ENCODE measurements at places on chromosomes 1 and 21.

- no peak for DNase-seq
Observed at GRCh38 chr1:18954270-18955071, 2.0 kb downstream of the IFFO2 start.

DNA sequence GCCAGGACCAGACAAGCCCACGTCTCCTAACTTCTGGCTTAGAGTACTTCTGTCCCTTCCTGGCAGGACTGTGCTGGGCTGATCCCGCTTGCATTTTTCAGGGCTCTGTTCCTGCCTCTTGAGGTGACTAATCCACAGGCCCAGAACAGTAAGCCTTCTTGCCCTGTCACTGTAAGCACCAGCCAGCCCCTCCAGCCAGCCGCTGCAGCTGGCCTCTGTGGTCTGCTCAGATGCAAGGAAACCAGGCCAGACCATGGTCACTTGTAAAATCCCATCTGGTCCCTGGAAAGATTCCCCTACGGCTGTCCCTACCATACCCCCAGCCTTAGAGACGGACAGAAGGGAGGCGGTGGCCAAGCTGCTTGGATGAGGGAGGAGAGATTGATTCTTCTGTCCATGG is 74.2 kb downstream of the KIRREL1 start:
- DNase-seq = no peak

GRCh38 chr1:899636-900317 is 23.9 kb upstream of the SAMD11 start:
- DNase-seq = no peak

DNA sequence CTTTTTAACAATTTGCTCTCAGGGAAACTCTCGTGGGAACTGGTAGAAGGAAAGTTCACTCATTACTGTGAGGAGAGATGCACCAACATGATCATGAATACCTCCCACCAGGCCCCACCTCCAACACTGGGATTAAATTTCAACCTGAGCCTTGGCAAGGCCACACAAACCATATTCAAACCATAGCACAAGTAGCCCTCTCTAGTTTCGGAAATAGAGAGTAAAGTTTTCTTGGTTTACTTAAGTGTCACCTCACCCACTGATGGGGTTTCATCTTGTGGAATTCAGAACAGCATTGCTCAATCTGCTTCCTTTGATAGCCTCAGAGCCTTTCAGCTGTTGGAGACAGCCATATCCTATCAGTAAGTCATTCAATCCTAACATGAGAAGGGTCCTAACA is 25.5 kb upstream of the CCSAP start:
- DNase-seq = no peak

DNA sequence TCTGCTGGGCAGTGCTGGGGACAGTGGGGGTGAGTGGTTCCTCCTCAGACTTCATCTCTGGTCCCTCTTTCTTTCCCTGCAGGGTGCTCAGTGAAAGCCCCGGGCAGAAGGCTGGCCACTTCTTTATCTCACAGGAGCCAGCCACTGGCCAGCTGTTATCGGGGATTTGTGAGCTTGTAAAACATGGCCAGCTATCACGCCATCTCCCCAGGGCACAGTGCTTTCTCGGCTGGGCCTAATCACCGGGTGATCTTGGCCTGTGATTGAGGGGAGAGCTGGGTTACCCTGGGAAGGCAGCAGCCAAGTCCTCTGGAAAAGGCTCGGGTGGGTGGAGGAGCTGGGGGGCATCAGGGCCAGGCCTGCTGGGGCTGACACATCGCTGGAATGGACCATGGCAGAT is 83.0 kb downstream of the IGSF21 start:
- no peak for DNase-seq

DNA sequence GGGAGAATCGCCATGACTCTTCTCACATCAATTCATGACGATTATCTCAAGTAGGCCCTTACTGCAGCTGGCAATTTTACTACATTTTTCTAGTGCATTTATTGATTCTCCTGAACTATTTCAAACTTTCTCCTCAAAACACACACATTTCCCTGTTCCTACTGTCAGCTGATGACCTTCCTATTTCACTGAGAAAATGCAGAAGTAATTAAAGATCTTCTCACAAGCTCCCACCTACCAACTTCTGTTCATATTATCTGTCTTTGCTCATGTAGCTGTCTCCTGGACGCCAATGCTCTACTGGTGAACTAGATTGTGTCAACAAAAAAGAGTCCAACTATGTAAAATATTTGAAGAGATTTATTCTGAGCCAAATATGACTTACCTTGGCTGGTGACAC is 36.4 kb upstream of the FASLG start:
- DNase-seq = no peak

DNA sequence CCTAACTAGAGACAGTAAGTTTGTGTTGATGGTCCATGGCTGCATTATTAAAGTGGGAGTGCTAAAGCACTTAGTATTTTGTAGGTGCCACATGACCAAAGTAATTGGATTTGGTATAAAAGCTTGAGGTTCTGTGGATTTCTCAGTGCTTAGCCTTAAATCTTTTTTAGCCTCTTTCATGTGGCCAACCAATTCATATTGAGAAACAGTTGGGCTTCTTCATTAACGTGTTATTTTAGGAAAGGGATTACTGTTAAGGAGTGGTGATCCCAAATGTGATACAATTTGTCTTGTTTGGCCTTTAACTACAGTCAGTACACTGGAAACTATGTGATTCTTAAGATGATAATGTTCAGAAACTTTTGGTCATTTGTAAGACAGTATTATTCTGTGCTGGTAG is 25.5 kb downstream of the MAN1A2 start:
- no peak for DNase-seq

DNA sequence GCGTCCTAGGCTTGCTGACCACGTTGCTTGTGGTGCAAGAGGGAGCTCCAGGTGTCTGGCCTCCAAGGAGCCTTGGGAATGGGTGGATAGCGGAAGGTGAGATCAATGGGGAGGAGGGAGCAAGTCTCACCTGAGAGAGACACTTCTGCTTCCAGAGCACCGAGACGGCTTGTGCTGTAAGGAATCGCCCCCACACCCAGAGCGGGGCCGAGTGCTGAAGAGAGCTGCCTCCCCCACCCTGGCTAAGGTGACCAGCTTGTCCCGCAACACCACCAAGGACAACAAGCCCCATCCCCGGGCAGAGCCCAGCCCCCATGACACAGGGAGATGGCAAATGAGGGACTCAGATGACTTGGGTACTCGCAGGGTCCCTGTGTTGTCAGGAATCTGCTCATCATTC is 485.6 kb downstream of the NPHP4 start:
- DNase-seq = no peak

GRCh38 chr21:39666681-39667315 is 54.1 kb downstream of the B3GALT5 start:
- no peak for DNase-seq

- no peak for DNase-seq
Observed at GRCh38 chr21:45215213-45215612, 72.5 kb downstream of the POFUT2 start.

GRCh38 chr1:102961549-102961948 is 146.8 kb downstream of the COL11A1 start:
- DNase-seq = no peak

DNA sequence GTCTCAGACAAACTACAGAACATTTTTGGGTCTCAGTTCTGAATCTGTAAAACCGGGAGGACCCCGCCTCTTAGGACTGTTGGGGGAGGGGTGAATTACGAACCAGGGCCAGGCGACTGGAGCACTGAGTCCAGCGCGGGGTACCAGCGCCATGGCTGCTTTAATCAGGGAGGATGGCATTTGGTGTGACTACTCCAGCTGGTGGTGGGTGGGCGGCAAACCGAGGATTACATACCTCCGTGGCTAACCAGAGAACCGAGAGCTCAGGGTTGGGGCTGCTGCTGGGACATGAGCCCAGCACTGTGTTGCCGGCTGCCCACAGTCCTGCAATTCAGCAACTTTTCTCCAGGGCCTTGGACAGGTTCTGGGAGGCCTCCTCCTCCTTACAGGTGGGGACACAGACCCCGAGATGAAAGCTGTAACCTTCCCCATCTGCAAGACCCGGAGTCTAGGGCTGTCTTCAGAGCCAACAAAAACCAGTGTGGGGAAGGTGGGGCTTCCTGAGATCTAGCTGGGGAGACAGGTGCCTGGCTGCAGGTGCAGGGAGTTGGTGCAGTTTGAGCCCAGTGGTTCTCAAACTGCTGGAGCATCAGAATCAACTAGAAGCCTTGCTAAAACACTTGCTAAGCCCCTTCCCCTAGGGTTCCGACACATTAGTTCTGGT is 273.5 kb downstream of the FOXD2 start:
- DNase-seq = no peak

Measured in stimulated activated CD4-positive, alpha-beta T cell treated with anti-CD3 and anti-CD28 coated beads, Interleukin-1b, Interleukin-23, amount 100 ng/mL, for 24 hours (primary cell).